ENCODE measurements at places on chromosomes 2 and 18.

DNA sequence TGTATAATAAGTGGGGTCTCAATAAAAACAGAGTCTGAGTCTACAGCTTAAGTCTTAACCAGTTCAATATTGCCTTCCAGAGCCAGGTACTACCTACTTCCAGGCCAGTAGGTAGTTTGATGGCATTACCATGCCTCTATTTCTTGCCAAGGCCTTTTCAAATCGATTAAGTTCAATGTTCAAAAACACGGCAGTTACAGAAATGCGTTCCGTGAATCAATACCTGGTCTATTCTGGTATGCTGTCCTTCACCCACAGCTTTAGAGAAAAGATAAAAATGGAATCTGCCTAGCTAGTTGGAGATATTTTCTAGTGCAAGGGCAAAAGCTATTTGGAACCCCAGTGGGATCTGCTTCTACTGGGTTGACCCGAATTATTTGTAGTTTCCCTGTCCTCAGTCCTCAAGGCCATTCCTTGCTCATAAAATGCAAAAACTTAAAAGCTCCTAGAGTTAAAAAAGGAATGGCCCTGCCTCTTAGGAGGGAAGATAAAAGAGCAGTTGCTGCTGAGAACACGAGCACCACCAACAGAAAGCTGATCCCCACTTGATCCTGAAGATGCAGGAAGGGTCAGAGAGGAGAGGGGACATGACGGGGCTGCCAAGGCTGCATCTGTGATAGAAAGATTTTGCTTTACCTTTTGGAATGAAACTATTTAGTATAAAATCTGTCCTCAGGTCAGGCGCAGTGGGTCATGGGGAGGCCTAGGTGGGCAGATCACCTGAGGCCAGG, 109.6 kb upstream of the SCG2 start:
- no peak for DNase-seq

- peak; percentile 26 for DNase-seq
Observed at GRCh38 chr18:11981543-11982366, 448 bp downstream of the IMPA2 start.

DNA sequence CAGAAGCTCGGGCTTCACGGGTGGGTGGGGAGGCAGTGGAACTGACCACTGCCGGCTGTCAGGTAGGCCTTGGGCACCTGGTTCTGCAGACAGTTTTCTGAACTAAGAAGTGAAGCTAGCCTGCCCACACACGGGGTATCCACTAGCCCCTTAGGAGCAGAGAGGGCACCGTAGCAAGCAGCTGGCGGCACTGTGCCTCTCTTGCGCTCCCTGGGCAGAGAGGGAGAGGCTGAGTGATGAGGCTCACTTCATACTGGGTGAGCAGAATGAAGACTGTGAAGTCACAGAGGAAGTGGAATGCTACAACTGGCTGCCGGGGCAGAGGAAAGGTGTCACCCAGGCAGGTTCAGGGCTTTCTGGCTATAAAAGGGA, 753 bp downstream of the ITPRIPL1 start:
- DNase-seq: peak; percentile 79

DNA sequence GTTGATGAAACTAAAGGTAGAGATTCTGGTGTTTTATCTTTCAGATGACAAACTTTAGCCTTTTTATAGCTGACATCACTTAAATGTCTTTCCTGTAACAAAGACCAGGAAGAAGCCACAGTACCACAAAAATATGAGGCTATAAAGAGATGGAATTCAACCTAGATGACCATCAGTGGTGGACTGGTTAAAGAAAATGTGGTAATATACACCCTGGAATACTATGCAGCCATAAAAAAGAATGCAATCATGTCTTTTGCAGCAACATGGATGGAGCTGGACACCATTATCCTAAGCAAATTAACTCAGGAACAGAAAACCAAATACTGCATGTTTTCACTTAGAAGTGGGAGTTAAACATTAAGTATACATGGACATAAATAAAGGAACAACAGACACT, 18.3 kb upstream of the HNRNPLL start:
- no peak for DNase-seq

DNA sequence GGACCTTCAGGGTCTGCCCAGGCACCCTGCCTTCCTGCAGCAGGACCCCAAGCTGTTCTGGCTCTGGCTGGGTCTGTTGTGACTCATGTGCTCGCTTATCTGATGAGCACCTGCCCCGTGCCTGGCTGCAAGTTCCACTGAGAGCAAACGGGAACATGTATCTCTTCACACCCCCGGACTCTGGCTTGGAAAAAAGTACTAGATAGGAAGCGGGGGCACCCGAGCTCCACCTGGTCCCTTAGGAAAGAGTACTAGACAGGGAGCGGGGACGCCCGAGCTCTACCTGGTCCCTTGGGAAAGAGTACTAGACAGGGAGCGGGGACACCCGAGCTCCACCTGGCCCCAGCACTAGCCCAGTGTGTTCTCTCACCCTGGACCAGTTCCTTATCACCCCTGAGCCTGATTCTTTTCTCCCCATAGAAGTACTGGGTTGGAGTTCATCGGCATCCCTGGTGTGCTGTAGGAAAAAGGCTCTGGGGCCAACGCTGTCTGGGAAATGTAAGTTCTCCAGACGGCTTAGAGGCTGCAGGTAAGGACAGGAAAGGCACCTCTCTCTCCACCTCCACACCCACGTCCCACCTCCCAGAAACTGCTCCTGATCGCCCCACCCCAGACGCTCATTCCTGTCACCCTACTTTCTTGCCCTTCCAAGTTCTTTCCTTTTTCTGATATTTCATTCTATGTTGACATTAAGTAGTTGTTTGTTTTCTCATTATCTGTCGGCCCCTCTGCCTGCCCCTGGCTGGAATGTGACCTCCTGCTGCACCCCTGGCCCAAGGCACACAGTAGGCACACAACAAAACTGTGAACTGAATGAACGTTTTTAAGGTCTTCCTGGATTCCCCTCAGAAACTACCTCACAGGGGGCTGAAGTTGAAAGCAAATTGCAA, 40.2 kb downstream of the HDAC4 start:
- no peak for DNase-seq

DNA sequence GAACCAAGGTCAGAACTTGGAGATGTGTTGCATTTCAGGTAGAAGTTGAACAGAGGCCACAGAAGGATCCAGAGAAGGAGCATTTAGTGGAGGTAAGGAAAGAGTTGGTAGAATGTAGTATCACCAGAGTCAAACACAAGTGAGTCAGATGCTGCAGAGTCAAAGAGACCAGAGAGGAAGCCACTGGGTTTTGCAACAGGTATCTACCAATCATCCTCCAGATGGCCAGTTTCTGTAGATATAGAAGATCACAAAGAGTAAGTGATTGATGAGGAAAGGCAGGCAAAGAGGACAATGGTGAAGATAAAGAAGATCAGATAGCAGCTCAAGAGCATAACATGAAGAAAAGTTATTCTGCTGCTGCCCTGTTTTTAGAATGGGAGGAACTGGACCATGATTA, 75.9 kb downstream of the GTF3C3 start:
- DNase-seq: peak; percentile 19

DNA sequence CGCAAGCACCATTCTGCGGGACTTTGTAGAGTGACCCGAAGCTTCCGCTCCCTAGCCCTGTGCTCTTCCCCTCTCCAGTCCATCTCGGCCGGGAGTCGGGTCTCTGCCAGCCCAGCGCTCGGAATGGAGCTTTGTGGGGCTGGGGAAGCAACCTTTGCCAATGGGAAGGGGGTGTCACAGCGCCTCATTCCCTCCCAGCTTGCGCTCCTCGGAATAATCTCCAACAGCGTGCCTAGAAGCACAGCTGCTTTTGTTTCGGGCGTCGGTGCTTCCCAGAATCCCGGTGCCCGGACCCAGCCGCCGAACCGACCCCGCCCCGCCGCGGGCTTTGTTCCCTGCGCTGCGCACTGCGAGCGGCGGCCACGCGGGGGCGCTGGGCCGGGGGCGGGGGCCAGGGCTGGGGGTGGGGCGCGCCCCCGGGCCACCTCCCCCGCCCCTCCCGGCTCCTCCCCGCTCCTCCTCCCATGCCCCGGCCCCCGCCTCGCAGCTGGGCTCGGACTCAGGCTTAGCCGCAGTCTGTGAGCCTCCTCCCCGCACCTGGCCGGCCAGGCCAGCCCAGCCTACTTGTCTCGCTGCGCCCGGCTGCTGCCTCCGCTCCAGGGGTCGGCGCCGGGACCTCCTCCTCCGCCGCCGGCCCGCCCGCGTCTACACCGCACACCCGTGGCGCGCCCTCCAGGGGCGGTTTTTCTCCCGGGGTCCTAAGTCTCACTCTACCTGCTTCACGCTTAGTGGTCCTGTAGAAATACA, 77.7 kb upstream of the SMAD2 start:
- peak; percentile 46 for DNase-seq

DNA sequence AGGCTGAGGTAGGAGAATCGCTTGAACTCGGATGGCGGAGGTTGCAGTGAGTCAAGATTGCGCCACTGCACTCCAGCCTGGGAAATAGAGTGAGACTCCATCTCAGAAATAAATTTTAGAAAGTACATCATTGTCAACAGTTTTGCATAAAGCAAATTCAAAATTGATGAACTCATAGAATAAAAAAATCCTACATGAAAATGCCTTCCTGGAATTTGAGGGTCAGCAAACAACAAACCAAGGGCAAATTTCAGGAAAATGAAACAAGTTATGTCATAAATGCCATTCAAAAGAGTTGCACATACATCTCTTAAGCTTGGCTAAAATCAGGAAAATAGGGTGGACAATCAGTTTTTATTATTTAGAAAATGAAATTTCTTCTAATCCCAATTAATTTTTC, 45.1 kb downstream of the COL5A2 start:
- no peak for DNase-seq

GRCh38 chr18:75735291-75735690, 307.8 kb upstream of the SMIM21 start:
- DNase-seq: no peak

- no peak for DNase-seq
Observed at GRCh38 chr2:23390152-23390551, 5.2 kb downstream of the KLHL29 start.

- no peak for DNase-seq
Observed at GRCh38 chr18:12928641-12929040, 19.2 kb upstream of the SEH1L start.

DNA sequence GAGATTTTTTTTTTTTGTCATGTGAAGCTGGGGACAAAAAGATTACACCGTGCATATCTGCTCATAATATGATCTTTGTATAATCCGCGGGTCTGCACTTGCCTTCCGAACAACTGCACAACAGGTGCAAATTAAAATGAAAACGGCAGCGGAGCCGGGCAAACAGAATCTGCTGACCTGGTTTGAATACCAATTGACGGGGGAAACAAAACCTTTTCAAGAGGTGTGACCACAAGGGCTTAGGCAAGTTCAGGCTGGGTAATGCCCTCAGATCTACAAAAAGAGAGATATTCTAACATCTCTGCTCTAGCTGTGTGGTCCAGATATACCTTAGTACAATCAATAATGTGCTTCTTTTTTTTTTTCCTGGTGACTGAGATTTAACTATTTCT, 88.5 kb downstream of the ZEB2 start:
- DNase-seq: no peak

- no peak for DNase-seq
Observed at GRCh38 chr2:226915846-226916360, 80.0 kb downstream of the RHBDD1 start.

DNA sequence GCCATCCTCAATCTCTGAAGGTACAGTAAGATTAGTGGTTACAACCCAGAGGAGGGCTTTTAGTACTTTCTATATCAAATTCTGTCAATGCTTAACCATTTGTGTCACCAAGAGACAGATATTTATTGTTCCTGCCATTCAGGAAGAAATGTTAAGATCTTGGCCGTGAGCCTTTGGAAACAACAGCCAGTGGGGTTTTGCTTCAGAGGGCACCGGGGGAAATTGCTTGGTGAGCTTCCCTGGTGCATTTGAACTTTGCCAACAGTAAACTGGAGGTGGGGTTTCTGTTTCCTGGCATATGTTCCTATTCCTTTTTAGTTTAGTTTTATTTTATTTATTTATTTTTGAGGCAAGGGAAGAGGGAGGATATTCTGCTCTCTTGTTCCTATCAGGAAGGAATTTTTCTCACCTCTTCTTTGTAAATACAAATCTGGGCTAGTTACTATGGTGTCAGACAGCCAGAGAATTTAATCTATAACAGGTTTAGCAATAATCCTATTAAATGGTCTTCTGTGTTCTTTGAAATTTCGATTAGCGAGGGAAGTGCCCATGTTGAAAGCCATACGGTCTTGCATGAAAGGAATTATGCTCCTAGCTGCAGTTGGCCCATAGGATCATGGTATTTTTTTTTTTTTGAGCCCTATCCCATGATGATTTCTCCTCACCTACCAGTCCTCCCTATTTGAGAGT, 95.7 kb downstream of the MAIP1 start:
- DNase-seq: no peak

DNA sequence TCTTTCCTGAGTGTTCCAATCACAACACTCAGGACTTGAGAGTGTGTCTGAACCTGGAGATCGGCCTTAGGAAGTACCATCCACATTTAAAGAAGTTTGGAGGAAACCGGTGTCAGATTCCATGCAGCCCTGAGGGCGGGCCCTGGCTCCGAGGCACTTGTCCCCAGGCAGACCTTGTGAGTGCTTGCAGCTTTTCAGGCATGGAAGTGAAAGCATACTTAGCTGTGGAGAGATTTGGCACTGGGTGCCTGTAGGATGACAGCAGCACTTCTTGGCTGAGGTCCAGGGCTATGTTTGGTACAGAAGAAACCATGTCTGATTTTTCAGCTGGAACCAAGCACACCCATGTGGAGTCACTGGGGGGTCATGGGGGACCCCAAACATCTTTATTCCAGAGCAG, 230.8 kb downstream of the SEPTIN10 start:
- no peak for DNase-seq

- no peak for DNase-seq
Observed at GRCh38 chr2:160169471-160169870, 30.6 kb downstream of the ITGB6 start.

GRCh38 chr2:236899950-236900640, 185.6 kb upstream of the COPS8 start:
- no peak for DNase-seq

- DNase-seq: peak; percentile 34
Observed at GRCh38 chr18:74806700-74807416, 209.2 kb downstream of the ZNF407 start.

- DNase-seq: peak; percentile 44
Observed at GRCh38 chr18:76376668-76377358, 118.2 kb downstream of the ZNF516 start.

- DNase-seq: no peak
Observed at GRCh38 chr2:188414869-188415753, 123.4 kb downstream of the GULP1 start.

DNA sequence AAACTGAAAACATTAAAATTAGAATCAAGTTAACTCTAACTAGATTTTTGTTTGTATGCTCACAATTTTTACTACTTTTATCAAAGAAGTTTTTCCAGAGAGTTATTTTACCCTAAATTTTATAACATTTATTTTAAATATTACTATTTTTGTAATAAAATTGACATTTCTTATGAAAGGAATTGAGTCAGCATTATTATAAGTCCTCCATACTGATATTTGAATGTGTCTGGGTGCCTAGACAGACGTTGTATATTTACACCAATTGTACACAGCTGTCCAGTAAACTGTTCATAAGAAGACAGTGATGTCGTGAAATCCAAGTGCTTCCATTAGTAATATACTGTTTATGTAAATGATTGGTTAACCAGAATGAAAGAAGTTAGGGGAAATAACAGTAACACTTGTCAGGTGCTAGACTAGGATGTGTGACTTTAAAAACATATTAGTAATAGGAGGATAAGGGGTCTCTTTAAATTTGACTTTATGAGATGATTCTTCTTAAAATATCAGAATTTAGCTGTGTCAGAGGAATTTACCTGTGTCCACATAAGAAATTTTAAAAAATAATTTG, 73.7 kb downstream of the TANK start:
- peak; percentile 21 for DNase-seq
